ENCODE measurements at places on chromosomes 3 and 15. TPM values are rescaled to one million over a fixed set of nuclear protein-coding genes. Genes with fewer than 3 reads are reported as not detected.

- H3K27me3 ChIP-seq = no peaks in the 10 kb centered on the region
- no peak for DNase-seq
- no peak overlapping the region for H3K4me3 ChIP-seq
- no peaks in the 10 kb centered on the region for H3K36me3 ChIP-seq
- no peak overlapping the region for H3K27ac ChIP-seq
Observed at GRCh38 chr3:20154928-20155327, 31.1 kb downstream of the SGO1 start.

- H3K4me3 ChIP-seq = peak overlapping the region; percentile 17
- peaks cover 2% of the 10 kb centered on the region for H3K27me3 ChIP-seq
- H3K27ac ChIP-seq = peak overlapping the region; percentile 8
- no peak for DNase-seq
- no peaks in the 10 kb centered on the region for H3K36me3 ChIP-seq
Observed at GRCh38 chr15:85499371-85499887, 119.0 kb downstream of the AKAP13 start.

- no peaks in the 10 kb centered on the region for H3K36me3 ChIP-seq
- no peaks in the 10 kb centered on the region for H3K4me1 ChIP-seq
- H3K27ac ChIP-seq = no peak overlapping the region
- H3K4me3 ChIP-seq = no peak overlapping the region
- H3K27me3 ChIP-seq = no peaks in the 10 kb centered on the region
Observed at GRCh38 chr3:169363318-169364265, 299.9 kb downstream of the MECOM start.

GRCh38 chr3:117995842-117996437 is 1038.7 kb downstream of the IGSF11 start:
- H3K27ac ChIP-seq = no peak overlapping the region
- no peaks in the 10 kb centered on the region for H3K36me3 ChIP-seq
- no peak overlapping the region for H3K4me3 ChIP-seq
- DNase-seq = no peak
- H3K27me3 ChIP-seq = no peaks in the 10 kb centered on the region
- H3K4me1 ChIP-seq = no peaks in the 10 kb centered on the region

CCDC54 gene
- not detected for total RNA-seq

EPHA6 gene
- total RNA-seq = not detected

STRIT1 gene
- not detected for total RNA-seq

Measured in HFFc6 (cell line).